Fibroblast of skin of right quadriceps (primary cell): ENCODE measurements at places on chromosomes 7 and 10.
A peak's percentile ranks its signal among the peaks of the same experiment; 100 is the strongest.

DNA sequence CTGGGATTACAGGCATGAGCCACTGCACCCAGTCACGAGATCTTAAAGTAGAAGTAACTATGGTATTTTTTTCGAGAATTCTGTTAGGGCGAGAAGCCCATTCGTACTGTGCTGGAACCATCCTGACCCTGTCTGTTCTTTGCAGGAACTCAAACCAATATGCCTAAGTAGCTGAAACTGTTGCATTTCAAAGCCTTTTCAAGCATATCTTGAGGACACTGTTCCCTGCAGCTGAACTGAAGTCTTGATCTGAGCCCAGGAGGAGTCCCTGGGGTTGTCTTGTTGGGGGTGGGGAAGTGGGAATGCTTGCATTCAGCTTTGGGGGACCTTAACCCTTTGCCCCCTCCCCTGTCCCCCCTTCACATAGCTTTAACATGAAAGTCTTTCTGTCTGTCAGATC is 61.5 kb downstream of the CUX1 start:
- no peak for DNase-seq

DNA sequence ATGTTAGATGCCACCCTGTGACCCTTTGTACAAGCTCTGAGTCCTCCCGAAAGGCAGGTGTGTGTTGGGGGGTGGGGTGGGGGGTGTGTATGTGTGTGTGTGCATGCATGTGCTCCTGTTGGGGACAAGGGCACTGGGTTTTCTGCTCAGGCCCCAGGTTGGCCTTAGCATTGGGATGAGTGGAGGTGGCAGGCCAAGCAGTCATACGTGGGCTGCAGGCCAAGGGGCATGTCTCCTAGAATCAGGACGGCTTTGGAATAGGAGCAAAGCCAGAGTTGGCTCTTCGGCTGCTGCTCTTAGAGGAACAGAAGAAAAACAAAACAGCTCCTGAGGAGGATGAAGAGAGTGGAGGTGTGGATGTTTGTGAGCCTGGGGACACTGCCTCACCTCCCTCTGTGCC is 26.0 kb downstream of the HSPA12A start:
- no peak for DNase-seq

GRCh38 chr10:48497780-48498770 is 106.8 kb downstream of the ARHGAP22 start:
- no peak for DNase-seq

GRCh38 chr10:25441270-25441669 is 266.5 kb downstream of the GPR158 start:
- no peak for DNase-seq

DNA sequence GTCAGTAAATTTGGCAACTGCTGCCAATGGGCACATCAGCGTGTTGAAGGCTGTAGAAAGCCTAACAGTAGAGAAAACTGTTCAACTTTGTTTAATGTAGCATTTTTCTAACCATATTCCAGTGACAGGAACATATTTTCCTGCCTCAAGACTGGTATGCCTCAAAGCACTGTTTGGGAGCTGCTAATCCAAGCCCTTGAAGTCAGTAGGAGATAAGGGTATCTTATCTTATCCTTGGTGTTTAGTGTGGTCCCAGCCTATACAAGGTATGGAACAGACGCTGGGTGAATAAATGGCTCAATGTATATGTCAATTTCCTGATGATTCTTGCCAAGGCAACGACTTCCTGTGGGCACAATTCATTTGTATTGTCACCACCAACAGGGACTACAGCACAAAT is 97.5 kb upstream of the CREB5 start:
- no peak for DNase-seq

DNA sequence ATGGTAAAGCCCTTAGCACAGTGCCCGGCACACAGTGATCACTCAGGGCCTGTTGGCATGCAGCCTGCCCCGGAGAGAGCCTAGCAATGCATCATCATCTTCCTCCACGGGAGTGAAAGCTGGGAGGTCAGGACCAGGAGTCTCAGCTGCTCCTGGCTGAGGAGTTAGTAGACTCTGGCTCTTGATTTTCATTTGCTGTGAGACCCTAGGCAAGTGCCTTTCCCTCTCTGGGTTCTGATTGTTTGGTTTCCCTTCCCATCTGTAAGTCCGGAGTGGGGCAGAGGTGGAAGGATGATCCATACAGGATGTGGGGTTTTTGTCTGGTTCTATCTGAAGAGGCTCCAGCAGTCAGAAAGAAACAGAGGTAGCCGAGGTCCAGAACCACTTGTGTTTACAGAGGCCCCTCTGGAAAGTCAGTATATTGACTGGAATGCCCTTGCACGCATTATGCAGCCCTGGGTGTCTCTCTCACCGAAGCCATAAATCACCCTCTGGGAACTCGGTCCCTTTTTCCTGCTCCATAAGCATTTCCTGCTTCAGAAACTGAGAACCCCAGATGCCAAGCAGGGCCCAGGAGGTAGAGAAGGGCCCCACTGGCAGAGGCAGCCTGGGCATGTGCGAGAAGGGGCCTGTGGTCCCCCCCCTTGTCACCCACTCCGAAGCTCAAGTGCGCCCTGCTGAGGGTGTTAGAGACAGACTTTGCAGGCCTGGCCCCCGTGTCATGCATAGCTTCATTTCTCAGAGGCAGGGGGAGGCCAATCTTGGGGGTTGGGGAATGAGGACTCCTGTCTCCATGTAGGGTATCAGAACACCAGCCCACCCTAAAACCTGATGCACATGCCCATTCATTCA is 8.5 kb downstream of the UNC5B start:
- DNase-seq = peak; percentile 55
